Endothelial cell of umbilical vein (primary cell): ENCODE measurements at places on chromosomes 16 and 17. TPM values are rescaled to one million over a fixed set of nuclear protein-coding genes. Genes with fewer than 3 reads are reported as not detected.

Gene NHLRC4
- total RNA-seq: 0.30 and 0.73 TPM in 2 replicates

Gene VTN
- total RNA-seq: not detected in 2 replicates

Gene HBQ1
- total RNA-seq: not detected in 2 replicates

Gene LDHD
- total RNA-seq: not detected in 2 replicates

Gene CEP295NL
- 3.6 and 8.3 TPM in 2 replicates for total RNA-seq

Gene DDX52
- total RNA-seq: 48.4 and 58.4 TPM in 2 replicates

Gene ITGAD
- not detected in 2 replicates for total RNA-seq

Gene MFAP4
- total RNA-seq: not detected in 2 replicates

Gene TIMP2
- 280 and 318 TPM in 2 replicates for total RNA-seq

Gene PDP2
- 9.3 and 9.5 TPM in 2 replicates for total RNA-seq

DNA sequence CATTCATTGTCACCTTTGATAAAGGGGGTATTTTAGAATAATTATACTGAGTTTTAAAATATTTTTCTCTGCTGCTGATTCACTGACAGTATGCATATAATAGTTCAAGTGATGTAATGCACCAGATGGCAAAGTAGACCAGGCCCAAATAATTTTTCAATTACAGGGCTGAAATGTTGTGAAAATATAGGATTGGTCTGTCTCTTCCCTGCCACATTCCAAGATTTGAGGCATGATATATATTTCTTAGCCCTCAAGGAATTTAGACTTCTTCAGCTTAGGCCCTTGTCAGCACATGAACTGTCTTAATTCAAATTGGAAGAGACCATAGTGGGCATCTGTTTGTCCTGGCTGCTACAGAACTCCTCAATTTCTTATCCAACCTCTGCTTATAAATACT is 39.2 kb upstream of the SLC12A3 start:
- no peak for DNase-seq

- no peak for DNase-seq
These were observed 10.0 kb upstream of the HP start for GRCh38 chr16:72044296-72044695.

- peak; percentile 46 for DNase-seq
These were observed 31.1 kb downstream of the PPM1E start for GRCh38 chr17:58786586-58787295.

DNA sequence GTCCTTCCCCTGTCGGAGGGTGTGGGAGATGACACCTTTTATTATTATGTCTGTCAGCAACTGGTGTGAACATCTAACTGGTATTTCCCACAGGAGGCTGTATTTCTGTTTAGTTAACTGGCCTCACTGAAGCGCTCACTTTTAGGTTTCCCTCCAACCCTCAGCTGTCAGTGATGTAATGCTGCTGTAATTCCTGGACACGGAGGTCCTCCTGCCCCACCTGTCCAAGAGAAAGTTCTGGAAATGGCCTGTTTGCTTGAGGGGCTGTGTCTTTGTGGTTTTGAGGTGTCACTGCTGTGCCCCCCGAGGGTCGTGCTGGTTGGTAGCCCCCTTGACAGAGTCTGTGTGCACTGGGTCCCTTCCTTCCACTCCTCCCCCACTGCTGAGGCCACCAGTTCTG is 11.5 kb downstream of the KCNJ12 start:
- DNase-seq: no peak

DNA sequence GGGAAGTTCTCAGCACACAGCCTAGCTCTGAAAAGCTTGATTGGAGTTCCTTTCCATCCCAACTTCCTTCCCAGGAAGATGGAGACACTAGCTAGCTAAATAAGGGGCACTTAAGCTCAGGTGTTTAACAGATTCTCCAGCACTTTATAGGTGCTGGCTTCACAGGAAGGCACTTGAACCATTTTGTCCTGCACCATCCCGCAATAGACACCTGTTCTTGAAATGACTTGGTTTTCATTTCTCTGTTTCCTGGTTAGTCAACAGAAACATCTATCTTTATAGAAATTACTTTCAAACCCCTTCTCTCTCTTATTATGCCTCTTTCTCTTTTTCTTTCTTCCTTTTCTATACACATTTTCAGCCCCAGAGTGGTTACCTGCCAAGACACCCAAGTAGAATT is 409.9 kb upstream of the ZFHX3 start:
- DNase-seq: no peak

DNA sequence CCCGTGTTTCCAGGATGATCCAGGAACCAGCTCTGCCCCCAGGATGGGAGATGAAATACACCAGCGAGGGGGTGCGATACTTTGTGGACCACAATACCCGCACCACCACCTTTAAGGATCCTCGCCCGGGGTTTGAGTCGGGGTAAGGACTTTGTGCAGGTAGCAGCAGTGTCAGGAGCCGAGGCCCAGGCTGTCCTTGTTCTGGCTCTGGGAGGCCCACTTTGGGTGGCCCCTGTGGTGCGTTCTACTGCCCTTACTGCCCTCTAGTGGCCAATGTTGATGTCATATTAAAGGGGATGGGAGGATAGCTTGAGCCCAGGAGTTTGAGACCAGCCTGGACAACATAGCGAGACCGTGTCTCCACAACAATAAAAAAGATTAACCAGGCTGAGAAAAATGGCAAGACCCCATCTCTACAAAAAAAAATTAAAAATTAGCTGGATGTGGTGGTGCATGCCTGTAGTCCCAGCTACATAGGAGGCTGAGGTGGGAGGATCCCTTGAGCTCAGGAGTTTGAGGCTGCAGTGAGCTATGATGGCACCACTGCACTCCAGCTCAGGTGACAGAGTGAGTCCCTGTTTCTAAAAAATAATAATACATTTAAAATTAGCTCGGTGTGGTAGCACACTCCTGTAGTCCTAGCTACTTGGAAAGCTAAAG is 20.9 kb upstream of the CLEC18A start:
- peak; percentile 58 for DNase-seq

- DNase-seq: no peak
These were observed 814 bp upstream of the DYNLL2 start for GRCh38 chr17:58082341-58082869.

GRCh38 chr17:59425085-59425931 is 93.9 kb downstream of the YPEL2 start:
- DNase-seq: peak; percentile 70

DNA sequence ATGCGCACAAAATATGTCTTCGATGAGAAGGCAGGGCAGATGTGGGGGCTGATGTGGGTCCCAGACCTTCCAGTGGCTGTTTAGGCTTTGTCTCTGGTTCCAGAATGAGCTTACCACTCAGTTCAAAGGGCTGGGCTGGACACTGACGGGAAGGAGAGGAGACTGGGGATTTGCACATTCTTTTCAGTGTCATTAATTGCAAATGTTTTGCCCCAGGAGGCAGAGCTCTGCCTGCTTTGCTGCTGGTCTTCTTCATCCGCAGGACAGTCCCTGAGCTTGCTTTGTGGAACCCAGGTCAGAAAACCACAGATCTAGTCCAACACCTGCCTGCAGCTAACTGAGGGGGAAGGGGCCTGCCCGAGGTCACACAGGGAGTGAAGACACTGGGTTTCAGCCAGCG is 20.9 kb downstream of the KCNG4 start:
- no peak for DNase-seq

GRCh38 chr17:48985436-48986245 is 11.5 kb upstream of the IGF2BP1 start:
- DNase-seq: no peak

GRCh38 chr16:73124665-73125375 is 76.9 kb upstream of the ZFHX3 start:
- DNase-seq: no peak

- DNase-seq: no peak
These were observed 7.4 kb upstream of the ARMC7 start for GRCh38 chr17:75102385-75102821.

DNA sequence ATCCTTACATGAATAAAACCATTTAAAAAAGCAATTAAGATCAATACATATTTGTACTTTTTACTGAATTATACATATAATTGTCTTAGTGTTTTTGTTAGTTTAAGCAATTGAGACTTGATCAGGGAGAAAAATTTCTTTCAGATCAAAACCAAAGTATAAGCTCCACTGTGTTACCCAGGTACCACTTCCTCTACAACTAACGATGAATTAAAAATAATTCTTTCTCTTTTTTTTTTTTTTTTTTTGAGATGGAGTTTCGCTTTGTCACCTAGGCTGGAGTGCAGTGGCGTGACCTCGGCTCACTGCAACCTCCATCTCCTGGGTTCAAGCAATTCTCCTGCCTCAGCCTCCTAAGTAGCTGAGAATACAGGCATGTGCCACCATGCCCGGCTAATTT is 6.8 kb downstream of the FBXO47 start:
- DNase-seq: no peak

- no peak for DNase-seq
These were observed 5.2 kb downstream of the C17orf50 start for GRCh38 chr17:35765756-35766488.

DNA sequence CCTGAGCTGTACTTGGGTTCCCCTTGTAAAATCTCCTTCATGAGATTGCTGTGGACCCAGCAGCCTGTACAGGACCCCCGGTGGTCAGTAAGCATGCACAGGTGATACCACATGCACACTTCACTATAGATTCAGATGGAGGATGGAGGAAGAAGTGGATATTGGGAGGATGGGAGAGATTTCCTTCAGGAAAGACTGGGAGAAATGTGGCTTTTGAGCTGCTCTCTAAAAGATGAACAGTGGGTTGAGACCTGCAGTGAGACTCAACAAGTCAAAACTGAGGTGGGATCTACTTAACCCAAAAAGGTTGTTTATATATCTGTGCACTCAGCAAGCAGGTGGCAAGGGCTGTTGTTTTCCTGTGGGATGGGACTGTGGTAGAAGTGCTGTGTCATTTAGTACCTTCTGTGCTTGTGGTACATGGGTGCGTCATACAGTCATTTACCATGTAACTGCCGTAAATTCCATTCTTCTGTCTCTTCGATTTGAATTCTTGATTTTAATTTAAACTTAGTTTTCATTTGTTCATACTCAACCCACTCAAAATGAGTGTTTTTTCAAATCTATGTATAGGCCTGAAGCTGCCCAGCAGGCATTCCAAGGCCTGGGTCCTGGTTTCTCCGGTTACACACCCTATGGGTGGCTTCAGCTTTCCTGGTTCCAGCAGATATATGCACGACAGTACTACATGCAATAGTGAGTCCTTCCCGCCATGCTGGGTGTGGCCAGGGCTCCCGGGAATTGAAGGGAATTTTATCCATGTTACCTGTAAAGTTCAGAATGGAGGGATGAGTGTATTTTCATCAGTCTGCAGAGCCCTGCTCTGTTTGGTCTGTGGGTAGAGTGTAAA is 6.9 kb downstream of the HERPUD1 start:
- DNase-seq: no peak

DNA sequence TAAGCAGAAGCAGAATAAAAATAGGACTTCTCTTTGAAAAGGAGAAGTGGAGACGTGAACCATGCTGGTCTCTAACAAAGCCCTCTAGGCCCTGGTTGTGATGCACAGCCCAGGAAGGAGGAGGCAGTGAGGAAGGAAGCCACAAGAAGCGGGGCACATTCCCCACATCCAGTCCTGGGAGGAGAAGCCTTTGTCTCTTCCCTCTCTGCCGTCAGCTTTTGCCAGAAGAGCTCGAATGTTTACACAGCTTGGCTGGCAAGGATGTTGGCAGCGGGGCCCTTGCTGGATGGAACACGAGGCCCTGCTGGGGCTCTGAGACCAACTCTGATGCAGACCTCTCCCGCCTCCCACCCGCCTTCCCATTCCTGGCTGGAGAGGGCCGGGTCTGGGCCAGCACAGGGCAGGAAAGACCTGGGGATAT is 91.3 kb downstream of the MAF start:
- DNase-seq: no peak

DNA sequence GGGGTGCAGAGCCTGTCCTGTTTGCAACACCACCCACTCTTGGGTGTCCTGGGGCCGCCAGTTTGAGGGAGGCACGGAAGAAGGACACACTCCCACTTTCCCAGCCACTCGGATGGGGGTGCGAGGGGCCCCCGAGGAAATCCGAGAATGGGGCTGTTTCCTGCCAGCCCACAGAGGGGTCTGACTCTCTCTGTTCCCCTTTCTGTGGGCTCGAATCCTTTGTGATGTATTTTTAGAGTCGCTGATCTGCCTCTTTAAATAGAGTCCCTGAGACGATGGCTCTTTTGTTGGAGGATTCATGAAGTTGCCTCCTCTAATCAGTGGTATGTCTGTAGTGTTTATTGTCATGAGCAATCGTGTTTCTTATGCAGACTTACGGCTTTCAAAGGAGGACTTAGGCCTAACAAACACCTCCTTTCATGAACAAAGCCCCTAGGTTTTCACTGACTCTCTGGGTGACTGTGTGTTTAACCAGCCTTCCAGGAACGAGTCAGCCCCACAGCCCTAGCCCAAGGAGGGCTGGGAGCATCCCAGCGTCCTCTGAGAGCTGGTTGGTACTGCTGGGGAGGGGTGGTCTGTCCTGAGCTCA is 29.1 kb downstream of the CIBAR2 start:
- no peak for DNase-seq

DNA sequence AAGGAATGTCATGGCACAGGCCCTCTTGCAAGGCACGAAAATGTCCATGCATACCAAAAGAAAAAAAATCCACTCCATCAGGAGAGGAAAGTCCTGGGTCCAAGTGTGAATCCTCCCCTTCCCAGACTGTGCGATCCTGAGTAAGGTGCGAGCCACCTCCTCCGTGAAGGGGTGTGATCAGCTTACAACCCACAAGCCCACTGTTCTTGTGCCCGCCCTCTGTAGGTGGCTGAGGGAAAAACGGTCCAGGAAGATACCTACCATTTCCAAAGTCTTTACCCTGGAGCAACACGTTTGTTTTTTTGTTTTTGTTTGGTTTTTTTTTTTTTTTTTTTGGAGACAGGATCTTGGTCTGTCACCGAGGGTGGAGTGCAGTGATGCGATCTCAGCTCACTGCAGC is 116.5 kb downstream of the ZNF423 start:
- no peak for DNase-seq

DNA sequence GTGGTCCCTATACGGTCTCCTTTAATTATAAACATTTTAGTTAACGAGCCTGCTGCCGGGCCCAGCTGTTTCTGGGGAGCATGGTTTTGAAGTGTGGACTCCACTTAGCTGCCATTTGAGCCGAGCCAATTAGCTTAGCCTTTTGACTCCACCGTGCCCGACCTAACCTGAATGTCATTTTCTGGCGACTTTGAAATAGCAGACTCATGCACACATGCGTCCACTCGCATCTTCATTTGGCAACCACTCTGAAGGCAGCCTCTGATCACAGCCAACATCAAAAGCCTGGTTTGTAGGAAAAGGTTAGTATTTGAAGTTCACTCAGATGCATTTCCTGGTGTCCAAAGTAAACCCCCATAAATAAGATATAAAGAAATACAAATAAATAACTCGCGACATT is 16.8 kb downstream of the AXIN2 start:
- no peak for DNase-seq

GRCh38 chr16:10878644-10879501 is 1.9 kb downstream of the CIITA start:
- no peak for DNase-seq

- DNase-seq: peak; percentile 14
These were observed 14.4 kb downstream of the CPNE2 start for GRCh38 chr16:57106767-57107166.
